ENCODE measurements at places on chromosomes 7 and 10.
A peak's percentile ranks its signal among the peaks of the same experiment; 100 is the strongest.

- no peak for DNase-seq
These were observed 5.6 kb upstream of the LRRN3 start for GRCh38 chr7:111085356-111085755.

DNA sequence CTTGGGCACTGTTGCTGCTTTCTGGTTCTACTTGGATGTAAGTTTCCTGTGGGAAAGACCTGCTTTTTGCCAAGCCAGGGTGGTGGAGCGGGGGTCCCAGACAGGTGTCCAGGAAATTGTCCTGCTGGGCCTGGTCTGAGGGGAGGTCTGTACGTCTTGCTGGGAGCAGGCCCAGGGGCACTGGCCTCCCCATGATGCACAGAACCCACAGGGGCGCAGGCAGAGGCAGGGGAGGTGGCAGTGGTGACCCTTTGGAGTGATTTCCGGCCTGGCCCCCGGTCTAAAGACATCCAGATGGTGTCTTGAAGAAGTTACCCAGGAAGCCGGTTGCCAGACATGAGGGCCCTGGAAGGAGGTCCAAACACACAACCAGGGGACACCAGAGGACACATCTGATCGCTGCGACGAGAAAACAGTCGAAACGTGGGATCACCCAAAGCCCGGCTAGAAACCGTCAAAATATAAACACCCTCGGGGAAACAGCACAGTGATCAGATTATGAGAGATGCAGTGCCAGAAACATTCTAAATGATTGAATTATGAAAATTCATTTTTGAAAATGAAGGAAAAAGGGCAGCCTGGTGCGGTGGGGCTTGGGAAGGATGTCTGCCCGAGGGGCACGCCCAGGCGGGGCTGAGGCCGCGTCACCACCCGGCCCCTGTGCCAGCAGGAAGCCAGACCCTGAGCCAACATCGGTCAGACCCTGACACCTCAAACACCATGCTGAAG is 59.6 kb downstream of the TMEM270 start:
- DNase-seq = no peak

DNA sequence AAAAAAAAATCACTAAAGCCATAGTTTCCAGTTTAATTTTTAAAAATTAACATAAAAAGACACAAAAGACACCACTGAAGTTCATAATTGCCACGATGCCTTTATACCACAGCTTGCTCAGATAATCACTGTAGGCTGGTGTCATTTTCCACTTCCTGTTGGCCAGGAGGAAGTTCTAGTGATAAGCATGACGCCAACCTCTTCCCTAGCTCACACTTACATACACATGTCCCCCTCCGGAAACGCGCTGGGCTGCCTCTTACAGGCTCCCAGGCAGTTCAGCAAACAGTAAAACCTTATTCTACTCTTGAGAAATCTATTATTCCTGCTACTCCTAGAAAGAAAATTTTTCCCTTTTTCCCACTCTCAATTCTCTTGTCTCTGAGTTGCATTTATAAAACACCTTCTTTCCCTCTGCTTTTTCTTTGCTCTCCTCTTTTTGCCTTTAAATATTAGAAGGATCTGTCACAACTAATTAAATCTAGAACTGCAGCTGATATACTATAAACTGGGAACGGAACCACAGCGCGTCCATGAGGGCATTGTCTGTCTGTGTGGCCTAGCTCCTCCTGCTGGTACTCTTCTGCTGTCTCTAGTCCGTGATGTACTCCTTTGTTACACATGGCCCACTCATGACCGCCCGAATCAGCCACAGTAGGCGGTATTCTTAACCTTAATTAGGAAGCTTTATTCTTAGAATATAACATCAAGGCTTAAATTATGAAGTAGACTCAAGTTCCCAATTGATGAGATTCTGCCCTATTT is 664.9 kb downstream of the CNTNAP2 start:
- DNase-seq = no peak

- no peak for DNase-seq
These were observed 74.9 kb downstream of the BEND7 start for GRCh38 chr10:13453896-13454295.

GRCh38 chr7:151839451-151839921 is 37.4 kb downstream of the PRKAG2 start:
- no peak for DNase-seq

DNA sequence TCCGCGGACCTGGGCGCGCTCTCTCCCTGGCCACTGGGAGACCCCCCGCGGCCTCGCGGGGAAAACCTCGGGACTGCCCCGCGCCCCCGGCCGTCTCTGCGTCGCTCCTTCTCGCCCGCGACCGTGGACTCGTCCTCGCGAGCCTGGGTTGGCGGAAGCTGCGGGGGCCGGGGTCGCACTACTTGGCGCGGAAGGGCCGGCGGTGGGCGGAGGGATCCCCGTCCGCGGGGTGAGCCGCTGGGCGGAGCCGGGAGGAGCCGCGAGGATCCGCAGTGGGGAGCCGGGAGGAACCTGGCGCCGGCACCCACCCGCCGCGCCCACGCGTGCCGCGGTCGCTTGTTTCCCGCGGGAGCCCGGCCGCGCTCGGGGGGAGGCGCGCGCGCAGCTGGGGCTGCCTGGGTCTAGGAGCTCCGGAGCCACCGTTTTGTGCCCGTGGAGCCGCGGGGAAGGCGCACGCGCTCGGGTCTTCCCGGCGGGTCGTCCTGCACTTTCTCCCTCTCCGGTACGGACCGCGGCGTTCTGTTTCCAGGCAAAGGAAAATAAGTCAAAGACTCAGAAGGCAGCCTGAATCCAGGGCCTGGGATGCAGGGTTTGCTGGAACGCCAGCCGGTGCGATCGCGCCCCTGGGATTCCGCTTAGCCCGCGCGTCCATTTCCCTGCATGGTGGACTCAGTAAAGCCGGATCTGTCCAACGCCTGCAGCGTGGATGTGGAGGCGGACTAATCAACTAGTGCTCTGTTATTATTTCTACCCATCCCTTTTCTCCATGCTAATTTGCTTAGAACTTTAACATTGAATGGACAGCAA is 28.7 kb upstream of the KMT2C start:
- peak; percentile 62 for DNase-seq

GRCh38 chr7:55108401-55108800 is 89.6 kb downstream of the EGFR start:
- DNase-seq = no peak

DNA sequence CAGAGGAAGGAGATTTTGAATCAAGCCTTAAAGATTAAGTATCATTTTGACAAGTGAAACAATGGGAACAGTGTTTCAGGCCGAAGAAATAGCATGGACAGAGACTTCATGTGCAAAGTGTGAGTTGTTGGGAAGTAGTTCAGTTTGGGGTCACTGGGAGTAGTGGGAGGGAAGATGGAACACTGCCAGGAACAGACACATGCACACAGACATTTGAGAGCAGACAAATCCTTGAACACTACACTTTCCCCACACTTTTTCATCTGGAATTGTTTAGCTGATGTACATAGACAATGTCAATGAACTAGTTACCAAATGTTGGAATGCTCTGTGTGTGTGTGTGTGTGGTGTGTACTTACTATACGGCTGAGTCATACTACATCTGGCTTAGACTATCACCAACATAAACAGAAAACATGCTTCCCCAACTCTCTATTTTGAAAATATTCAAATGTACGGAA is 52.4 kb upstream of the LRRC17 start:
- no peak for DNase-seq

GRCh38 chr7:13198036-13198435 is 510.6 kb downstream of the ARL4A start:
- no peak for DNase-seq

DNA sequence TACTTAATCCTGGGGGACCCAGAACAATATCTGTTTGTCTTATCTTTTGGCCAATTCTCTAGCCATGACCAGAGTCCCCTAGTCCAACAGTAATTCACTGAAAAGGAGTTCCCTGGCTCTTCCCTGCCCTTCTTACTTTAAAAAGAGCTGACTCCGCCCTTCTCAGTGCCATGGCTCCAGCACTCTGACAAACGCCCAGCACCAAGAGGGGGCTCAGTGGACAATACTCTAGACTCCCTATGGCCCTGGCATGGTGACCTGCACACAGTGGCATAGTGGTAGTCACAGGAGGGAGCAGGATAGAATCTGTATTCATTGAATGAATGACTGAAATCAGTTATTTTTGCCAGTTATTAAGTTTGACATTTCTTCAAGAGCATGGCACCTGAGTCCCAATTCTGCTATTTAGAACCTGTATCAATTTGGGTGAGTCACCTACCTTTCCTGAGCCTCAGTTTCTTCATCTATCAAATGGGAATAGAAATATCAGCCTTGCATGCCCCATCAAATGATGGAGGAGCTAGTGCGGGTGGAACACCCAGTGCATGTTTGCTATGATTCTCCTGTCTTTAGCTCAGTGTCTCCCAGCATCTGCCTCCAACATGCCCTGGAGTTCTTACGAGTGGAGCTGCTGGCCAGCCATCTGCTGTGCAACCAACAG is 69.4 kb downstream of the CLEC2L start:
- no peak for DNase-seq

GRCh38 chr10:80583685-80584084 is 46.0 kb downstream of the SH2D4B start:
- DNase-seq = no peak

DNA sequence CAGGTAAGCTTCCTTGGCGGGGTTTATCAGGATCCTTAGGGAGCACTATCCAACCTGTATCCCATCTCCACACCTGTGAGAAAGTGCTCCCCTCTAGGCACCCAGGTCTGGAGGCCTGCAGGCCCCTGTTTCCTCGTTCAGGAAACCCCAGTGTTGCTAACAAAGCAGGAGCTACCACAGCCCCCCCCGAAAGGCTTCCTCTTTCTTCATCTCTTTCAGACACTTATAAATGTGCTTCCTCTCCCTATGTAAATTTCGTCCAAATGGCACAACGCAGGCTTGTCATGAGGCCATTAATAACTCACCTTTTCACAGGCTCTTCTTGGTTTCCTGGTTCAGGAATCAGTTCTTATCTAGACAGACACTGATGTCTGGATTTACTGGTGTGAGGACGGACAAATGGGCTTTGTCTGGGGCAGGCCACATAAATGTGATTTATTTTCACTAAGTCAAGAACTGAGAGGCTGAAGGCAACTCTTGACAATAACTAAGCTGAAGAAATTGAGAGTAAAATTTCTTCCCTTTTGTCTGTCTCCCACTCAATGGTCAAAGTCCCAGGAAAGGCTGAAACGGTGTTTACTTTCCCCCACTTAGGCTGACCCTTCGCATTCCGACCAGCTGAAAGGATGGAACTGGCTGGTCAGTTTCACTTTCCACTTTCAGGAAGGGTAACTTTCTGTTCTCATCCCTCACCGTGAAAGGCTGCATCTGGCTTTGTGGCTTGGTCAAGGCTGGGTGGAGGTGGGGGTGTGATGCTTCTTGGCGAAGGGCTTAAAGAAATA is 46.8 kb downstream of the PIK3AP1 start:
- no peak for DNase-seq

- DNase-seq = no peak
These were observed 2.1 kb upstream of the SFMBT2 start for GRCh38 chr10:7412928-7413282.

DNA sequence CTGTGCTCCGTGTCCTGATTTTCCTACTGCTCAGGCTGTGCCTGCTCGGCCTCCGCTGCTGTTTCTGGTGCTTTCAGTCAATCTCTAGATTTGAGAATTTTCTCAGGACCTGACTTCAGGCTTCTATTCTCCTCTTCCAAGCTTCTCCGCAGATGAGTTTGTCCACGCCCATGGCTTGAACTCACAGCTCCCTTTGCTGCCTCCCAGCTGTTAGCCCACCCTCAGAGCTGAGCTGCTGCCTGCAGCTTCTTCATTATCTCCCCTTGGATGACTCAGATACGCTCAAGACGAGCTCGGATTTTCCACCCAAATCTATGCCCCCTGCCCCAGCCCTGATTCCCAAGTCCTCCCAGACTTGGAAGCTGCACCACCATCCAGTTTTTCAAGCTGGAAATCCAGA is 104.7 kb downstream of the FGFR2 start:
- DNase-seq = no peak

DNA sequence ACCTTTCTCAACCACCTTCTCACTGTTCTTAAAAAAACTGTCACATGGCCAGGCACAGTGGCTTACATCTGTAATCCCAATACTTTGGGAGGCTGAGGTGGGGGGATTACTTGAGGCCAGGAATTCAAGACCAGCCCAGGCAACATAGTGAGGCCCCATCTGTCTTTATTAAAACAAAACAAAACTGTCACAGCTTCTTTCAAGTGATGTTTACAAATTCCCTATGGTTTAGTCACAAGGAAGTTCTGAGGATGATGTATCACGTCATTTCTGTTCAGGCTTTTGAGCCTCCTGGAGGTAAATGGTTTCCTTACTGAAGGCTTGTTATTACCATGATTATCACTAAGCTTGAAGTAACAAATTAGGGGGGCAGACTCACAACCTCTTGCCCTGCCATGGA is 186.2 kb downstream of the CFTR start:
- DNase-seq = no peak

DNA sequence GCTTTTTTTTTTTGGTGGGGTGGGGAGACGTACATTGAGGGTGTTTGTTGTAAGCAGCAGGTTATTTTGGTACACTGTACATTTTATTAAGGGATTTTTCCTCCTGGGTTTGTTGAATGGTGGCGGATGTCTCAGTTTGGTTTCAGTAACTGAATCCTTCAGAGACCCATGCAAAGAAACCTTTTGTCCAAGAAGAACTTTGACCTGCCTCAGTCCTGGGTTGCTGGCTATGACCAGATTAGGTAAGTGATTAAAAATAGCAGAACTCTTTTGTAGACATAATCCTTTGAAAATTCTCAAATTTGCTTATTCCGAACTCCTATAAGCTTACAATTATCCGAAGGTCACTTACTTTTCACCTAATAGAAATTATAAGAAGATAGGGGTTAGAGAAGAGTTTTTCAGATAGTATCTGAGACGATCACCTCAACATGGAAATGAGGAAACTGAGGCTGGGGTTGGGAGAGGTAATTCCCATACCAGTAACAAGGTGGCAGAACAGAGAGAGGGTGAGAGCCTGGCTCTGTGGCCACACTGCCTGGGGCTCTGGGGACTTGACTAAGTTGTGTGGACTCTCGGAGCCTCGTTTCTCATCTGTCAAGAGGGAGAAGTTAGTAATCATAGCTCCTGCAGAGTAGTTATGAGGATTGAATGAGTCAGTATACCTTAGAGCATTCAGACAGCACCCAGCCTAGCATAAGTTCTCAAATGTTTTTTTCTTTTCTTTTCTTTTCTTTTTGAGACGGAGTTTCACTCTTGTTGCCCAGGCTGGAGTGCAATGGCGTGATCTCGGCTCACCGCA is 87.4 kb downstream of the CCNY start:
- DNase-seq = no peak

- no peak for DNase-seq
These were observed 9.2 kb downstream of the GDF2 start for GRCh38 chr10:47331491-47331890.

DNA sequence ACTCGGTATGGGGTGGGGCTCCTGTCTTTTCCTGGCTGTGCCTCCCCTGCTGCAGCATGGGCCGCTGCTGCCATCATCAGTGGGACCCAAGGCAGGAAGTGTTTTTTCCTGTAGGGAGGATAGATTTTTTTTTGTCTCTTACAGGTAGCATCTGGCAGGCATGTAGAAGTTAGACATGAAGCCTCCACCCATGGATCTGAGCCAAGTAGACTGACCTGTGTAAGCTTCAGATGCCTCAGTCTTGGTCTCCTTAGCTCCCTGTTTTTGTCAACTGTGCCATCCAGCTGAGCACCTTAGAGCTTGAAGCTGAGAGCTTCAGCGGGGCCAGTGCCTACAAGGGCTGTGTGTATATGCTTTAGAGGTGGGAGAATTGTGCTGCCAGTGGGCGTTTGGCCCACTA is 93.5 kb downstream of the AUTS2 start:
- DNase-seq = no peak

Data from NCI-H1105 (cell line).